ENCODE measurements at places on chromosomes 1 and 21.

- DNase-seq = no peak
These were observed 72.5 kb upstream of the TNFSF18 start for GRCh38 chr1:173122958-173123852.

- no peak for DNase-seq
These were observed 77.3 kb downstream of the DHRS3 start for GRCh38 chr1:12540580-12541273.

DNA sequence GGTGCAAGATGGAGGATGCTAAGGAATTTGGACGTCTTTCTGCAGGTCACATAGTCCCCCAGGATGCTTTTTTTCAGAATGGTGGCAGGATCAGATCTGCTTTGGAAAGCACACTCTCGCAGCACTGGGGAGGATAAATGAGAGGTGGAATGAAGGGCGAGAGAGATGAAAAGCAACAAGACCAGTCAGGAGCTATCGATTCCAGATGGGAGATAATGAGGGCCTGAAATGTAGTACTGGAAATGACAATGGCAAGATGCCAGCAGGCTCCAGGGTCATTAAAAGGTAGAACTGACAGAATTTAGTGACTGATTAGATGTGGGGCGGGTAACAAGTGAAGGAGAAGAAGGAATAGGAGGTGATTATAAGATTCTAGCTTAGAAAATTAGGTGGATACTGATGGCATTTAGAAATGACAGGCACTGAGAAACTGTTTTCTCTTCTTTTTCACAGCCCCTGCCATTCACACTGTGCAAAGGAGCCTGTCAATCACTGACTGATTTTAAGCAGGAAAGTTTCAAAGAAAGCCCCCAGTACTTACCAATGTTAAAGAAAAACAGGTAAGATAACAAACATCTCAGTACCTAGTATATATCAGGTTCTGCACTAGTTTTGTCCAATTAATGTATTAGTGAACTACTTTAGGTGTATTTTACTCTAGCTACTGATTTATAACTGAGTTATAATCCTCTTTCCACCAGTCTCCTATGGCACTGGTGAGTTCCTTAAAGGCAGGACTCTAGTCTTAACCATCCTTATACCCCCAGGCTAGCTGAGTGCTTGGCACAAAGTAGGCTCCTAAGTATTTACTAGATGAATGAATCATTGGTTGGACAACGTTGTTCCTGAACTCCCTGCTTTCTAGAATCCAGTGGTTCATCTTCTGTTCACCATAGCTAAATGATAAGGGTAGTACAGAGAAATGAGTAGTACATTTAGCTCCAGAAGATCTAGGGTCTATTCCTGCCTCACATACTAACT lies 9.2 kb downstream of the PIGM start:
- DNase-seq = no peak

- DNase-seq = no peak
These were observed 69.3 kb downstream of the GLIS1 start for GRCh38 chr1:53669621-53670191.

DNA sequence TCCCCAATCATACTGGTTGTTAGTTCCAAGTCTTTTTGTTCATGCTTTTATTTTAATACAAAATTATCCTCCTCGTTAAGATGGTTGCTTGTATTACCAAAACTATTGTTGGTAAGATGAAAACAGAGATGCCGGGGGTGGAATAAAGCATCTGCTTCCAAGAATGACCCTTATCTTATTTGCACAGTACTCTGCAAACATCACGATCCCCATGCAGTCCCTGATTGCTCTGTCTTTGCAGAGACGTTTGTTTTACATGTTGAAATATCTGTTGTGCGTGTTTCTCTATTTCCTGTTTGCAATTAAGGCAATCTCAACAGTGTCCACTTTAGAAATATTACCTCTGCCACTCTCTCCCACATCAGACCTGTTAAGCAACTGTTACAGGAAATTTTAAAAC lies 141.3 kb upstream of the NCAM2 start:
- DNase-seq = no peak

GRCh38 chr1:244659694-244660093 lies 6.8 kb downstream of the DESI2 start:
- no peak for DNase-seq

GRCh38 chr1:116254776-116255175 lies 118.3 kb upstream of the ATP1A1 start:
- no peak for DNase-seq
